ENCODE measurements at places on chromosomes 5 and 9.
A peak's percentile ranks its signal among the peaks of the same experiment; 100 is the strongest.

DNA sequence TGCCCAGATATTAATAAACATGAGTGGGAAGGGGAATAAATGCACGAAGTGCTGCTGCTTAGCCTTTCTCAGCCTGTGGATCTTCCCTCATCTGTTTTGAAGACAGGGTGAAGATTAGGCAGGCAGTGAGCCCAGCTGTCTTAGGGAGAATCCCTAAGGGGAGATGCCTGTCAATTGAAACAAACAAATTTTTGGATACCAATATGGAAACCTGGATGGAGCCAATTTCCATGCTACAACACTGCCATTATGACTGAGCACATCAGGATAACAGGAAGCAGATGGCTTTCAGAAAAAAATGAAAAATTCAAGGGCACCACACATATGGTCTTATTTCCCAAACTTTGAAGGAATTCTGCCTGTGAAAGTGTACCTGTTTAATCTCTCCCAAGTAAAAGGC, 80.3 kb downstream of the HMHB1 start:
- DNase-seq: no peak

- no peak for DNase-seq
Observed at GRCh38 chr5:38434966-38435705, 121.3 kb downstream of the LIFR start.

GRCh38 chr9:126389992-126390391, 63.4 kb downstream of the MVB12B start:
- no peak for DNase-seq

GRCh38 chr5:15117688-15118087, 246.1 kb upstream of the ANKH start:
- DNase-seq: peak; percentile 82

GRCh38 chr5:10792336-10792735, 31.3 kb upstream of the DAP start:
- no peak for DNase-seq

Data from fibroblast of villous mesenchyme (primary cell).